ENCODE measurements at places on chromosomes 3 and 15.

- DNase-seq: no peak
Measured at GRCh38 chr3:116264546-116265319, 180.6 kb downstream of the LSAMP start.

DNA sequence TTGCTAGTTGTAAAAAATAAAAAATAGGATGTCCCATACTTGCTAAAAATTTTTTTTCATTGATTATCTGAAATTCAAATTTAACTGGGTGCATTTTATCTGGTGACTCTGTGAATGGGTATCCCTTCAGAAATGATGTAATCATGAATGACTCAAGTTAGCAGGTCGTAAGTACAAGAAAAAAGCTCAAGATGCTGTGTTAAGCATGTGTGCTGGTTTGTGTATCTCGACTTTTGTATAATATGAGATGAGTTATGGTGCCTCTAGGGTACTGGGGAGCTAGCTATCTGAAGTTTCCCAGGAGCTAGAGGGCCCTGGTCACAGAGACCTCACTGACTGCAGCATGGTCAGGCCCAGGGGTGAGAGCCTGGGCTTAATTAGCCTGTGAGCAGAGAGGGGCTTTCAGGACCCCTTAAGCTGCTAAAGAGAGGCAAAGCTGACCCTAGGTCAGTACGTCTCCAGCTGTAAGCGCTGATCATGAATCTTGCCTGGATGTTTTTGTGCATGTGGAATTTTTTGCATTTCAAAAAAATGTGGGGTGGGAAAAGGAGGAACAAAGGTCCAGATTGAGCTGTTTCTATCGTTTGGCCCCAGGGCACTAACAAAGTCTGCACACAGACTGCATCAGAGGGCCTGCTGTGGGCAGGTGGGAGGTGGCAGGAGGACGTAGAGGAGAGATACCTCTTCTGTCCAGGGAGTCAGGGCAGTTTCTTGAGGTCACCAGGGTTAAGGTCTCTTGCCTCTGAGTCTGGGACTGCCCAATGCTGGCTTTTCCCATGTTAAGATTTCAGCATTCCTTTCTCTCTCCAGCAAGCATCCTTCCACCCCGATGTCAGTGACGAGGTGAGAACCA is 233.2 kb upstream of the TPM1 start:
- no peak for DNase-seq

DNA sequence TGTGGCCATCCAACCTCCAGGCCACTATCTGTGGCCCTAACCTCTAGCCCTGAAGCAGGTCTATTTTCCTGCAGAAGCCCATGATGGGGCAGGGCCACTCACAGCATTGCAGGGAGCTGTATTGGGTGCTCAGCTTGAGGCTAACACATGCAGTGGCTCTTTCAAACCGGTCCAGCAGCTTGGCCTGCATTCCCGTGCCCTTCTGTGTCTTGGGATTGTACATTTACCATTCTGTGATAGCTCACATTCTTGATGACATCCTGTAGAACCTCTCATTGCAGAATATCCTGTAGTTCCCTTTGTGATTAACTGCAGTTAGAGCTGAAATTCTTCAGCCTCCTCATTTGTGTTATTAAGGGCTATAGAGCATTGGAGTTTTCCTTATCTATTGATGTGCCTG is 60.8 kb upstream of the ANKRD34C start:
- no peak for DNase-seq

GRCh38 chr3:32442766-32443165 is 51.1 kb downstream of the CMTM7 start:
- no peak for DNase-seq

DNA sequence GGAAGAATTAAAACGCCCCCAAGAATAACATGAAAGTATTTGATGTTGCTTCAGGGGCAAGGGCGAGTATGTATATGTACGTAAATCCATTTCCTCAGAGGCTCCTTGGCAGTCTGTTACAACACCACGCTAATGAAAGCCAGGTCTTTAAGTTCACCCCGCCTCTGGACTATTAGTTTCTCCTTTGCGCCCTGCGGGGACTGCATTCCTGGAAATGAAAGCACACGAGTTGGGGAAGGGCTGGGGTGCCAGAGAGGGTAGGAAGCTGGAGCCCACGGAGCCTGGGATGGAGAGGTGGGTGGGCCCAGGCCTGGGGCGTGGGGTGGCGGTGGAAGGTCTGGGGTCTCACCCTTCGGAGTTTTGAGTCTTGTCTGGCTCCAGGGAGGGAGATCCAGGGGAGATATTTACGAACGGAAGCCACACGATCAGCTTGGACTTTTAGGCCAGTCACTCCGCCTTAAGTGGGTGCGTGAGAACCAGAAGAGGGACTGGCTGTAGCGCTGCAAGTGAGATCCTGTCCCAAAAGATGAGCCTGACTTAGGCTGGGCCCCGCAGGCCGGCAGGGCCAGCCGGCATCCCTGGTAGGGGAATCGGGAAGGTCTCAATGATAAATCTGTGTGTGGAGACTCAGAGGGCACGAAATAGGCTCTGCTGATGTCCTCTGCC is 1.6 kb upstream of the PLCL2 start:
- no peak for DNase-seq

GRCh38 chr3:5666455-5666854 is 478.9 kb downstream of the EDEM1 start:
- DNase-seq: no peak

DNA sequence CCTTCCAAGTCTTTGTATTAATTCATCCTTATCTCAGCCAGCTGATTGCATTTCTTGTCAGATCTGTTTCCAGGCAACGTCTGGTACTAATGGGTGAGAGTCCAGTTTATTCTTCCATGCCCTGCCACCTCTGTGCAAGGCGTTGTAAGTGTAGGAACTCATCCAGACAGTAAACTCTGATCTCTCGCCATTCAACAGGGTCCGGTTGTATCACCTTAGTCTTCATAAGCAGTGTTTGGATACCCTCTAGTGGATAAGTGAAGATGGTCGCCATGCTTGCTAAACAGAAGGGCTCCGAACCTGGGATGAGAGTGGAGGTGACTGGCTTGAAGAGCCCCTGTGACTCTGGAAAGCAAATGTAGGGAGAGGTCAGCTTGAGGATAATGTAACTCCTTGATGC is 51.6 kb upstream of the CMTM7 start:
- no peak for DNase-seq

DNA sequence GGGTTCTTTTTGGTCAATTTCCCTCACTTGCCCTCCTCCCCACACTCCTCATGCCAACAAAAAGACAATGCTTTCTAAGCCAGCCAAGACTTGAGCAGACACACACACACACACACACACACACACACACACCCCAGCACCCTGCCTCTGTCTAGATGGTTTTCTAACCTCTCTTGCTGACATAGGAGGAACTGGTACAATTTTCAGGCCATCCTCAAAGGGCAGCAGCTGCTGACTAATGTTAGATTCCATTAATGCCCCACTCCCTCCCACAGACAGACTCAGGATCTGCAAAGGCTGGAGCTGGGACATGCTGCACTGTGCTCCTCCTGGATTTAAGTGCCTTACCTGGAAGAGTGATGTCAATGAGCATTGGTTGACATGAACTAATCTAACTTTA is 438.4 kb downstream of the OCA2 start:
- no peak for DNase-seq

- no peak for DNase-seq
Measured at GRCh38 chr3:129226374-129226773, 23.0 kb upstream of the COPG1 start.

Measured in activated CD4-positive, alpha-beta T cell treated with anti-CD3 and anti-CD28 coated beads for 24 hours (primary cell).